ENCODE measurements at places on chromosomes 5 and 9.

GRCh38 chr9:75451505-75451904 is 363.2 kb downstream of the OSTF1 start:
- no peak for DNase-seq

DNA sequence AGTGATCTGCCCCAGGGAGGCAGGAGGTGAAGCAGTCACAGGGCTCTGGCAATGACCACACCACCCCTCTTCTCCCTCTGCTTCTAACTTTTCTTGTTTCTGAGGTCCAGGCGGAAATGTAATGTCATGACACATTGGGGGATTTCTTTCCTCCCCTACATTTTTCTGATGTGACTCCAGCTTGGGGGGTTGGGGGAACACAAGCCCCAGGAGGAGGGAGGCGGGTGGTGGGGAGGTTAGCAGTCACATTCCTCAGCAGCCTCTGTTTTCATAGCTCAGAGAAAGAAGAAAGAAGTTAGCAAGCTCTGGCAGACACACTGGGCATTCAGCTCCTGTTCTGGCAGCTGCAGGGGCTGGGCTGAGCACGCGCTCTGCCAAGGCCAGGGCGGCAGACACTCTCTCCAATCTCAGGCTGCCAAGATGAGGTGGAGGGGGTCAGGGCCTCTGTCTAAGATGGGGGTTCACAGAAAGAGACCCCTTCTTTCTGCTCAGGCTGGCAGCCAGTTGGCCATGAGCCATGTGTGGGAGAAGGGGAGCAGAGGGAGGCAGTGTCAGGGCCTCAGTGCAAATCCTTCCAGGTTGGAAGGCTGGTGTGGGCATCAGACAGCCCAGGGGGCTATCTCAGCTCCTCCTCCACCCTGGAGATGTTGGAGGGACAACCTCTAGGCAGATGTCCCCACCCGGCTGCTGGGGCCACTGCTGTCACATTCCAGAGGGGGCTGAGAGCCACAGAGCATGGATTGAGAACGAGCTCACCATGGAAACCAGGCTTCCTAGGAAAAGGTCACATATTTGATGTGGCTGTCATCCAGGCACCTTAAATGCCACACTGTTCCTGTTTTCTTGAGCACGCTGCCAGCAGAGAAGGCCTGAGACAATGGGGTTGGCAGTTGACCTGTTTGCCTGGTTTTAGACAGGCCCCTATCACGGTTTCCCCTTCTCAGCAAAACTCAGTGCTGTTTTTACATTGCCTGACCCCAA is 20.1 kb upstream of the PFDN1 start:
- DNase-seq: peak; percentile 73

GRCh38 chr5:93602241-93603077 is 19.4 kb downstream of the NR2F1 start:
- no peak for DNase-seq

DNA sequence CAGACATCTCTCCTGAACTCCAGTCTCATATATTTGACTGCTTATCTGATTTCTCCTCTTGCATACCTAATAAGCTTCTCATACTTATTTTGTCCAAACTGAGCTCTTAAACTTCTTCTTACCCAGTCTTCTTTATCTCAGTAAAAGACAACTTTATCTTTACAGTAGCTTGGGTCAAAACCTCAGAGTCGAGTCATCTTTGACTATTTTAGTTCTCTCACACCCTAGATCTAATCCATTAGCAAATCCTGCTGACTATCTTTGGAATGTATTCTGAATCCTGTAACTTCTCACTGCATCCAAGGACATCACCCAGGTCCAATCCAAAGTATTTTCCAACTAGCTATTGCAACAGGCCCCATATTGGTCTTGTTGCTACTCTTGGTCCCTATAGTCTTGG is 11.8 kb upstream of the JAK2 start:
- no peak for DNase-seq

DNA sequence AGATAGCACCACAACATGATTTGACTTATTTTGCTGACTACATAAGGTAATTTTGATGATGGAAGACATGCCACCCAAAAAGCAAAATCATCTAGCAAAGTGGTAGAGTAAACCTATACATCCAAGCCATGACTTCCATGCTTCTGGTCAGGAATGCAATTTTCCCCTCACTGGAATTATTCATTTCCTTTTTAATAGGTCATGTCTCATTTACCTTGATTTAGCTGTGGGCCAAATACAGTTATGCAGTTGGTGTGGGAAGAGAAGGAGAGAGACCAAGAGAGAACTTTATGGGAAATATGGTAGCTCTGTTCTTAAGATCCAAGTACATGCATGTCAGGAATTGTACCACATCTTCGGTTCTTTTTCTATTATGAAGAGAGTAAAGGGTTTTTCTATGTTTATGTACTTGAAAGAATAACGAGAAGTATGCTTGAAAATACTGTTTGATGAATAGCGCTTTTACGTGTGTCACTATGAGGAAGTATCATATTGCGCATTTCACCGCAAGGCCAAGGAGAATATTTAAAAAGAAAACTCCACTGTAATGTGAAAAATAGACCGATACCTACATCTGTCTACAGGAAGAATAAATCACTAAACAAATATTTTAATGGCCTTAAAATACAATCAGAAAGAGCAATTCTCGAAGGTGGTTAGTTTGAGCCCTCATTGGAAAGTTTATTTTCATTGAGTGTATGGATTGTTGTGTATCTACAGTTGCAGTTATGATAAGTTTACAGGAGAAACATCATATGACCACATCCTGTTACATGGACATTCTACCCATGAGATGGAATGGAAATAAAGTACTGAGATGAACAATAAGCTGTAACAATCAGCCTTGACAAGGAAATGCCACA is 134.0 kb downstream of the FOXD1 start:
- DNase-seq: no peak

DNA sequence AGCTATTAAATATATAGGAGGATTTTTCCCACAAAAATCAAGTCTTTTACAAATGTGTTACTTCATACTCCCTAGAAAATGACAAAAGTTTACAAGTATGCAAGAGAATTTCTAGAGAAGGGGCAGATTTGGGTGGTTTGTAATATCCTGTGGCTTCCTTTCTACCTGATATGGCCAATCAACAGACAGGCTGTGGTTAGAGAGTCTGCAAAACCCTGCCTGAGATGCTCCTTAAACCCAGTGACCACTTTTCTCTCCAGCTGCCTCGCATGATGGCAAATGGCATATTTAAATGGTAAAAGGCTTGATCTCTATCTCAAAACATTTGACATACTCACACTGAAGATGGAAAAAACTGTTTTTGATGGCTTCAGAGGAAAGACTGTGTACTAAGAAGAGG is 550.1 kb upstream of the ZNF462 start:
- no peak for DNase-seq

DNA sequence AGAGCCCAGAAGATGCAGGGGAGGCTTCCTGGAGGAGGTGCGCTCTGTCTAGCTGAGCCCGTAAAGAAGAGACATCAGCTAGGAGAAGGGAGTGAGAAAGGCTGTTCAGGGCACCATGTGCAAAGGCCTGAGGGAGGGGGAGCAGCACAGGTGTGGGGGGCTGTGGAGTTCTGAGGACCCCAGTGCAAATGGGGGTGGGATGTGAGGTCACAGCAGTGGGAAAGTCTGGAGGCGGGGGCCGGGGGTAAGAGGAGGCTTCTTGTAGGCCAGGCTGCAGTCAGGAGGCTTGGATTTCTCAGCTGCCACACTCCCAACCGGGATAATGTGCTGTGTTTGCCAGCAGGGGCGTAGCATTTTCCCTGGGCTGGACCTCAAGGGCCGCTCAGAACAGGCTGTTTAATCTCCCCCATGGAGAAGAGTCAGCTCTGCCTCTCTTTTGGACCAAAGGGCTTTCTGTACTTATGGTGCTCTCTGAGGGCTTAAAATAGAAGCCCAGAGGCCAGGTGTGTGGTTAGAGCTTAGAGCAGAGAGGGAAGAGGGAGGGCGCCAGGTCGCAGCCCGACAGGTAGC is 5.7 kb downstream of the NEURL1B start:
- DNase-seq: no peak

- no peak for DNase-seq
Measured at GRCh38 chr9:34566972-34567371, 22.6 kb downstream of the CNTFR start.

DNA sequence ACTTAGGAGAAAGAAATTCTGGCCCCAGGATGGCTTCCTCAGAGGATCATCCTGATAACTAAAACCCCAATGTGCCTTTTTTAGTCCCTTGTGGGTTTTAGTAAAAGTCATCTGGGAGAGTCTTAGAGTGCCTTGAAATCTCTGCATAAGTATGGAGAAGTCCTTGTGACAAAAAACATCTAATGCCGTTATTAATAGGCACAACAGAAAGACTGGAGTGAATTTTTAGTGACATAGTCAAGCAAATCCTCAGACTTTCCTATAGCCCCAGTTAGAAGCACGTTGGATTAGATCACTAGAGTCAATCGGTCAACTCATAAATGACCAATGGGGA is 108.2 kb upstream of the MPDZ start:
- no peak for DNase-seq

DNA sequence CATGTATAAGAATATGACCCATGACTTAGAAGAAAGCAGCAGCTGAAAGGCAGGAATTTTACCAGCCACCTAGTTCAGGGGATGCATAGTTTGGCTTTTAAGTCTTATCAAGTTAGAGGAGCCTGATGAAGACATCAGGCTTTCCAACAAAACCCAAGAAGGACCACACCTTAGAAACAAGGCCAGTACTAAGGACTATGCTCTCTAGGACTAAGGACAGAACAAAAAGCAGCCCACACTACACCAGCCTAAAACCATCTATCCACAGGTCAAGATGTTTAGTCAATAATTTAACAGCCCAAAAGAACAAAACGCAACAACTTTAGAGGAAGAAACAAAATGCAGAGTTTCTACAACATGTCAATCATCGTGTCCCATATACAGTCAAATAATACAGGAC is 408.9 kb upstream of the RGMB start:
- no peak for DNase-seq

- DNase-seq: no peak
Measured at GRCh38 chr5:133202066-133202665, 150.4 kb downstream of the HSPA4 start.

- DNase-seq: peak; percentile 56
Measured at GRCh38 chr9:14616188-14616982, 76.8 kb downstream of the ZDHHC21 start.

GRCh38 chr5:74187757-74188156 is 452.8 kb downstream of the ENC1 start:
- DNase-seq: no peak

- no peak for DNase-seq
Measured at GRCh38 chr5:80033513-80033912, 1.6 kb upstream of the THBS4 start.

DNA sequence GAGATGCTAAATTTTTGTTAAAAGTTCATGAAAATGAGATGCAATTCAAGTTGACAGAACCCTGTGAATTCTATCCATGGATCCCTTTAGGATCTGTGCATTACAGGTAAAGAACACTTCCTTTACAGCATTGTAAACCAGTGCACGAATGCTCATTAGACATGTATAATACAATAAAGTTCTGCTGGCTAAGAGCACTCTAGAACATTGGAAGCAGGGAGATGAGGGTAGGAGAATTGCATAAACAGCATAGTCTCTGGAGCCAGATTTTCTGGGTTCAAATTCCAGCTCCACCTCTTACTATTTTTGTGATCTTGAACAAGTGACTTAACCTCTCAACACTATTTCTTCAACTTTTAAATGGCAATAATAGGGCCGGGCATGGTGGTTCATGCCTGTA is 300.2 kb downstream of the NTRK2 start:
- no peak for DNase-seq

- DNase-seq: no peak
Measured at GRCh38 chr5:145752947-145753346, 82.2 kb downstream of the PRELID2 start.

DNA sequence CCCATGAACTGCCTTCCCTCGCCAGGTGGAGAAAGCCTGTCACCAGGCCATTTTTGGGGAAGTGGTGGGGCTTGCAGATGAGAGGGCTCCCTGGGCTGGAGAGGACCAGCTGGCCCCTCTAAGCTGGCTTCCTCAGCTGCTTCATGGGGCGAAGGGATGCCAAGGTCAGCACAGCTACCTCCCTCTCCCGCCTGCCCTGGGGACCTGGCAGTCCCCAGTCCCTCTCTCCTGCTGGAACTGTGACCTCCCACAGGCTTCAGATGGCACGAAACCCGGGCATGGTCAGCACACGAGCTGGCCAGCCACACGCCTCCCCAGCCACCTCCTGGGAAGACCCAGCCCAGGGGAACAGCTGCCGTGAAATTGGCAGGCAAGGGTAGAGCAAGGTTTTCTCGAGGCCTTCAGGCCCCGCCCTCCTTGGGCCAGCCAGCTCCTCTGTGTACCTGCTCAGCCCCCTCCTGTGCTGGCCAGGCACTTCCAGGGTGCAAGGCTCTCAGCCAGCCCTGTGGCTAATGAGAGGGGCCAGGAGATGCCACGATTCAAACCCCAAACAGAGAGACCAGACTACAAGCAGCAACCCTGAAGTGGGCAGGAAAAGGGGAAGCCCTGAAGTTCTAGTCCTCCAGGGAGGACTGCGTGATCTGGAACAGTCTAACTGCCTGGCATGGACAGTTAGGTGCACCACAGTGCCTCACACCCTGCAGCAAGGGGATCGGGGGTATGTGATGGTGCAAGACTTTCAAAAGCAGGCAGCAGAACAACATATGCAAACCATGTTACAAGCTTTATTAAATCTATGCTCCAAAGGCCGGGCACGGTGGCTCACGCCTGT is 12.9 kb downstream of the PLPP7 start:
- no peak for DNase-seq

DNA sequence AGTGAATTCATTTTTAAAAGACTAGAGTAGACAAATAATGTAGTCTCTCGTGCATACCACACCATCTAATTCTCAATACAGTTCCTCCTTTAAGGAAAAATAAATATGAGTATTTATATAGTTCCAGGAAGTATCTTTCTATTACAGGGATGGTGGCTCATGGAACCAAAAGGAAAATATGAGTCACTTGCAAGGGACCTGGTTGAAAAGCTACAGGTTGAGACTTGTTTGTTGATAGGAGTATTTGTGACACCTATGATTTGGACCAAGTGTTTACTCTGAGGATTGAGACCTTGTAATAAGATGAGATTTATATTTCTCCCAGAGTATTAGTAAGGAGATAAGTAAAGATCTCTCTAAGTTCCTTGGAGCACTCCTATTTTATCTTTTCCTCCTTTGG is 67.4 kb downstream of the CDO1 start:
- DNase-seq: no peak

- DNase-seq: peak; percentile 36
Measured at GRCh38 chr9:79858508-79858907, 286.7 kb downstream of the TLE4 start.

DNA sequence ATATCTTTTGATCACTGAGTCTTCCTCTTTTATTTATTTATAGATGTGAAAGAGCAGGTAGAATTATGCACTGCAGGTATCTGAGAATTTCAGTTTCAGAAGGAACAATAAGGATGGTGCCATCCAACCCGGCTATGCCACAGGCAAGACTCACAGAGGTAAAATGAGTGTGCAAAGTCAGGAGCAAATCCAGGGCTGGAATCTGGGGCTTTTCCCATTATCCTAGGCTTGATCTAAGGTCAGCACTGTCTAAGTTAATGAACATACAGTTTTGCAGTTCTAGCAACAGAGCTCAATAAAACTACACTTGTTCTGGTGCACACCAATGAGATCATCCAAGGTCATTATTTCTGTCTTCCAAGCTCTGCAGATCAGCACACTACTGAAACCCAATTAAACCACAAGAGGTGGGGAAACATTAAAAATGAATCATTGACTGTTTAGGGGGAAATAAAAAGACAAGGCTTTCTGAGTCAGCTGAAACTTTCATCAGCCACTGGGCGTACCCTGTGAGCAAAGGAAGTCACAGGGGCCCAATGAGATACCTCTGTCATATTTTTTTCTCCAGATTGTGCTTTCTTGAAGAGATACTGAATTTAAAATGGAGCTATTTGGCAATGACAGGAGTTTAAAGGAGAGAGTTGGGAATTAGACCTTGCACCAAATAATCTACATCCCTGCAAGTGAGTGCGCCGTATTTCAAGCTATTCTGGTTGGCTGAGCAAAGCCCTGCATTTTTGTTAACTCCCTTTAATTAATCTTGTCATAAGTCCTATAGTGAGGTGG is 662.2 kb upstream of the ZNF608 start:
- DNase-seq: peak; percentile 88
